ENCODE measurements at places on chromosomes 11 and 22.

- no peak for DNase-seq
Measured at GRCh38 chr11:127587511-127587910, 586.9 kb upstream of the KIRREL3 start.

- DNase-seq, result no peak
Measured at GRCh38 chr11:130601764-130602460, 153.5 kb downstream of the ADAMTS15 start.

DNA sequence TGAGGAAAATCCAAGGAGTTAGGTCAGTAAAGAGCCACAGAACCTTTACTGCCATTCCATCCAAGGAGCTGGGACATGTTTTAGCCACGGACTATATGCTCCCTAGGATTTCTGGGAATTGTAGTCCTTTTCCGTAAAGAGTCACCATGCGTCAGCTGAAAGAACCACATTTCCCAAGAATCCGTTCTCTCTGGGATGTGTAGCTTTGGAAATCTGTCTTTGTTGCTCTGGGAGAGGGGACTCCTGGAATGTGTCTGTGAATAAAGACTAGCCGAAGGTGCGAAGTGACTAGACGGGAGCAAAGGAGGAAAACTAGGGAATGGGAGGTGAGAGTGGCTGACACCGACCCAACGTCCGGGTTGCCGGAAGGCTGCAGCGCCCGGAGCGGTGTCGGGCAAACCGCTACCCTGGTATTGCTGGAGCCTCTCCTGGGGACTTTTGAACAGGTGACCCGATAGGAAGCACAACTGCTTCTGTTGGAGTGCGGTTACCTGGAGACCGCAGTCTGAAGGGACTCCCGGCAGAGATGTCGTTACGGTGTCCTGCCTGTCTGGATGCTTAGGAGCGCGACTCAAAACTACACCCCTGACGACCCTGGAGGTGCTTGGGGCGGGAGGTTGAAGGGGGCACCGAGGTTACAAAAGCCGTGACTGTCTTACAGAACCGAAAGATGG, at the start of gene IFTAP:
TSS of gene IFTAP (plus strand) at position 187 of the 674 bp plus-strand sequence. CDS start 15,602 bp downstream, outside the sequence.
- DNase-seq, result no peak

GRCh38 chr22:49847751-49848689, 5.6 kb upstream of the ZBED4 start:
- no peak for DNase-seq

Measured in T-helper 17 cell (primary cell).